ENCODE measurements at places on chromosomes 6 and 20.

- no peak for DNase-seq
These were observed 11.3 kb upstream of the LKAAEAR1 start for GRCh38 chr20:64095455-64095854.

DNA sequence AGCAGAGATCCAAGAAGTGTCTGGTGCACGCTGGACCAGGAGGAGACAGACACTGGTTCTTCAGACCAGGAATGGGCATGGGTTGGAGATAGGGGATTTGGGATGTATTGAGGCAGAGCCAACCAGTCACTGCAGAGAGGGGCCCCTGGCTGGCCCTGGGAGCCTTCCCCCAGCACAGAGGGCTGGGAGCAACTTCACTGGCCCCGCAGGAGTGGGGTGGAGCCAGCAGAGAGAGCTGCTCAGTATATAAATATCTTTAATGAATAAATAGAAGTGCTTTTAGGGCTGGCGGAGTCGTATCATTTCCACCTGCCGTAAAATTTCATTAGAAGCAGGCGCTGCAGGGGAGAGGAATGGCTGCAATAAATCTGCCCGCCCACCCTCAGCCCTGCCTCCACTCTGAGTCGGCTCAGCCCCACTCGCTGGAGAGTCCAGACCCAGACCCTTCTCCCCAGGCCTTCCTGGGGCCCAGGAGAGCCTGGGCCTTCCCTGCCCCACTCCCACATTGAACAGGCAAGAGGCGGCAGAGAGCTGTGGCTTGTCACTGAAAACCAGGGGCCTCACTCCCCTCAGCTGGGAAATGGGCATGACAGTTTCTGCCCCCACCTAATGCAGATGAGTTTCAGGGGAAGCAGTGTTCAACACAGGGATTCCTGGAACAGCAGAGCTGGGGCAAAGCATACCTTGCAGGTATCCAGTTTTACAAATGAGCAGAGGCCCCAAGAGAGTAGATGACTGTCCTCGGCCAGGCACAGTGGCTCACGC lies 23.9 kb upstream of the VSTM2L start:
- DNase-seq, result no peak

DNA sequence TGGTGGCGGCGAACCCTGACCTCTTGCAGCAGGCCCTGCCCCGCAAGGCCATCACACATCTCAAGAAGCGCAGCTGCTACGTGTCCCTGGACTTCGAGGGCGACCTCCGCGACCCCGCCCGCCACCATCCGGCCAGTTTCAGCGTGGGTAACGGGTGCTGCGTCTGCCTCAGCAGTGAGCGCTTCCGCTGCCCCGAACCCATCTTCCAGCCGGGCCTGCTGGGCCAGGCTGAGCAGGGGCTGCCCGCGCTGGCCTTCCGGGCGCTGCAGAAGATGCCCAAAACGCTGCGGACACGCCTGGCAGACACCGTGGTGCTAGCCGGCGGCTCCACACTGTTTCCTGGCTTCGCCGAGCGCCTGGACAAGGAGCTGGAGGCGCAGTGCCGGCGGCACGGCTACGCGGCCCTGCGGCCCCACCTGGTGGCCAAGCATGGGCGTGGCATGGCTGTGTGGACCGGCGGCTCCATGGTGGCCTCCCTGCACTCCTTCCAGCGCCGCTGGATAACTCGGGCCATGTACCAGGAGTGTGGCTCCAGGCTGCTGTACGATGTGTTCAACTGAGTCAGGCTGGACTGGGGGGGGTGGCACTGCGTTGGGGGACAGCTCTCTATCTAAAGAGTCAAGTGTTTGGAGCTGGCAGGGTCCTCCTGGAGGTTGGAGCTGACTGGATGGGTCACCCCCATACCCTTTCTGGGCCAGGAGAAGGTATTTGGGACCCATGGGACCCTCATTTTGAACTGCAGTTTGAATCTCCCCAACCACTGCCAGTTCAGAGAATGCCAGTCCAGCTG lies 1.1 kb downstream of the ACTL10 start:
- peak; percentile 87 for DNase-seq

- no peak for DNase-seq
These were observed 29.0 kb upstream of the TCP11 start for GRCh38 chr6:35170166-35170565.

DNA sequence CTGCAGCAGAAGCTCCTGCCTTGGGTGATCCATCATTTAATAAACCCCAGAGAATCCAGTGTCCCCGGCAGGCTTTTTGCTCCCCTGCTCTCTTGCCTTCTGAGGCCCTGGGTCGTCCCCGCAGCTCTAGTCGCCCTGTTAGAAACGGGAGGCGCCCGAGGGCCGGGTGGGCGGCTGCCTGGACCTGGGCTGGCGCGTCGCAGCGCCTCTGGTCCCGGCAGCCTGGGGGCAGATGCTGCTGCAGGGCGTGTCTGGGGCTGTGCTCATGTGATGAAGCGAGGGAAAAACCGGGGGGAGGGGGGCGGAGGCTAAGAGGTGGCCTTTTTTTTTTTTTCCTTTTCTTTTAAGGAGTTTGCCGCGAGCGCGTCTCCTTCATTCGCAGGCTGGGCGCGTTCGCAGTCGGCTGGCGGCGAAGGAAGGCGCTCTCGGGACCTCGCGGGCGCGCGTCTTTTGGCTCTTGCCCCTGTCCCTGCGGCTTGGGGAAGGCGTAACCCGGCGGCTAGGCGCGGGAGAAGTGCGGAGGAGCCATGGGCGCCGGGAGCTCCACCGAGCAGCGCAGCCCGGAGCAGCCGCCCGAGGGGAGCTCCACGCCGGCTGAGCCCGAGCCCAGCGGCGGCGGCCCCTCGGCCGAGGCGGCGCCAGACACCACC lies 394 bp downstream of the AKAP12 start:
- DNase-seq, result peak; percentile 58

GRCh38 chr20:23003077-23003635 lies 32.0 kb upstream of the SSTR4 start:
- no peak for DNase-seq

- no peak for DNase-seq
These were observed 14.4 kb downstream of the DLL1 start for GRCh38 chr6:170276369-170277057.

DNA sequence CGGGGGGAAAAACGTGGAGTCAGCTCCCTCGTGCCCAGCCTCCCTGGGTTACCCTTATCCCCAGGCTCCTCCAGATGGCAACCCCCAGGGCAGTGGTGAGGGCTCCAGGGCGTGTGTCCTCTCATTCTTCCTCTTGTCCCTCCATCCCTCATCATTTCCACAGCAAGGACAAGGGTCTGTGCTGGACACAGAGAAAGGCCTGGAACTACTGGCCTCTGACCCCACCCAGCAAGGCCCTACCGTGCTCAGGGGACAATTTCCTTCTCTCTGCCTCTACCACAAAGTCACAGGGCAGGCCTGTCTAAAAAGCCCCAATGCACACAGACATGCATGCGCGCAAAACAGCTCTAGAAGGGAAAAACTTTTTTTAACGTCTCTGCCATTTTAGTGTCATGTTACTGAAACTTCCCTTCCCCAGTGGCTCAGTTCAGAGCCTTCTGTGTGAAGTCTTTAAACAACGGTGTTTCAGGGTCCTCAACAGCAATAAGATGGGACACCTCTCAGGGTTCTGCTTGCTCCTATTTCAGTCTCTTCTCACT lies 1.1 kb upstream of the SLC35B2 start:
- no peak for DNase-seq

DNA sequence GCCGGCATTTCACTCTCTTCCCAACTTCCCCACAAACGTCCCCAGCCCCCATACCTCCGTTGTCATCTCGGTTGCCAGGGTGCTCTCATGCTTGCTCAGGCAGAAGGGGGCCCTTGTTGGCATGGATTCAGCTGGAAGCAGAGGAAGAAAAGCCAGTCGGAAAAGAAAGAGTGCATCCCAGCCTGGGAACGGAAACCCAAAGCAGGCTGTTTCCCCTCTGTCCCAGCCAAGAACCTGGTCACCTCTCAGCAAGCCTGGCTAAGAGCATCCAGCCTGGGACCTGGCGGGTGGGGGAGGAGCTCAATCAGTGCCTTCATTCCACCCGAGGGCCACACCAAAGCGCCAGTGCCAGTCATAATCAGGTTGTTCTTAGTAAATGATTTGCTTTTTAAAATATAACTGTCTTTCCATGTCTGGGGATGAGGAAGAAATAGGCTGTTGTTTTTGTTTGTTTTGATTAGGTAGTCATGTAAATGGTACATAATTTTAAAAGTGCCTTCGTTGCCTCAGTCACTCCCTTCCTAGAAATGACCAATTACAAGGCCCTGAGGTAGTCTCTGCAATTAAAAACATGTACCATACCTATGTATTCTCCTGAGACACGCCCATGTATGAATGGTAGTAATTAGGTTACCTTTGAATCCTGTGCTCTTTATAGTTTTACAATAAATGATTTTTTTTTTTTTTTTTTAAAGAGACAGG lies 21.1 kb downstream of the CHMP4B start:
- DNase-seq, result no peak

- DNase-seq, result no peak
These were observed 77.3 kb upstream of the SLC35F1 start for GRCh38 chr6:117829594-117830319.

DNA sequence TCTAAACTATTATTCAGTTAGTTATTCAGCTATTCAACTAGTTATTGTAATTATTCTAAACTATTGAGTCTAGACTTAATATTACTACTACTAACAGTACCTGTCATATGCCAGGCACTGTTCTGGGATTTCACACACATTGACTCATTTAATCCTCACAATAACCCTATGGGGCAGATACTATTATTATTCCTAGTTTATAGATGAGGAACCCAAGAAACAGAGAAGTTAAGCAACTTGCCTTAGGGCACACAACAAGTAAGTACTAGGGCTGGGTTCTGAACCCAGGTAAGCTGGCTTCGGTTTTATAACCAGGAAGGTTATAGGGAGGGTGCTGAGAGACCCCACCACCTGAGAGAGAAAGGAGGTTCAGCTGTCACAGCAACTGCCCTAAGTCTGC lies 7.8 kb downstream of the TEAD3 start:
- DNase-seq, result no peak

- DNase-seq, result no peak
These were observed 107.4 kb upstream of the TAB2 start for GRCh38 chr6:149209871-149210775.

- DNase-seq, result no peak
These were observed 127.0 kb upstream of the STMND1 start for GRCh38 chr6:16974704-16975359.

GRCh38 chr6:147447835-147448611 lies 60.5 kb upstream of the SAMD5 start:
- peak; percentile 1 for DNase-seq

GRCh38 chr20:5557123-5557522 lies 193.1 kb upstream of the SHLD1 start:
- peak; percentile 22 for DNase-seq

DNA sequence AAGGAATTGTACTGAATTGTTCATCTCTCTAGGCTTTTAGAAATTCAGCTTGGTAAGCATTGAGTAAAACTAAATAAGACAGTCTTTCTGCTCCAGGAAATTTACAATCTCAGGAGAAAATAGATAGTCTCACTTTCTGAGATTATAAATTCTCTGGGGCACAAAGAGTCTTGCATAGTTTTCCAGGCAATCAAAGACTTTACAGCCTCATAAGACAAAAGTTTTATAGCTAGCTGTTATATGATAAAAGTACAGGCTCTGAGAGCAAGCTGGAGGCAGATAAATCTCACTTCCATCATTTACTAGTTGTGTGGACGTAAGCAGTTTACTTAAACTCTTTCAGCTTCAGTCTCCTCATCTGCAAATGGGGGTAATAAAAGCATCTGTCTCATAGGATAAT lies 11.4 kb downstream of the FRK start:
- DNase-seq, result no peak

DNA sequence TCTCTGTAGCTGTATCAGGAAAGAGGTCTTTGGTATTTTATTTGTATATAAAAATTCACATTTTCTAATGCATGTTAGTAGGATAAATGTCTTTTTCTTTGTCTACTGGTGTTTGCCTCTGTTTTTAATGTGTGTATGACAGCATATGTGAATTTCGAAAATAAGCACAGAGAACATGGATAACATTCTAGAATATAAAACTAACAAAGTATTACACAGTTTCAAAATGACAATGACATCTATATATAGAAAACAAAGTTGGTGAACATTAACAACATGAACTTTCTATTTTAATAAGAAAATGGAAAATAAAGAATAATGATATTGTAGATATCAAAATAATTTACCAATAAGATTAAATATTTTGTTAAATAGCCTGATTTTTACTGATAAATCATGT lies 608.0 kb downstream of the COL12A1 start:
- no peak for DNase-seq

DNA sequence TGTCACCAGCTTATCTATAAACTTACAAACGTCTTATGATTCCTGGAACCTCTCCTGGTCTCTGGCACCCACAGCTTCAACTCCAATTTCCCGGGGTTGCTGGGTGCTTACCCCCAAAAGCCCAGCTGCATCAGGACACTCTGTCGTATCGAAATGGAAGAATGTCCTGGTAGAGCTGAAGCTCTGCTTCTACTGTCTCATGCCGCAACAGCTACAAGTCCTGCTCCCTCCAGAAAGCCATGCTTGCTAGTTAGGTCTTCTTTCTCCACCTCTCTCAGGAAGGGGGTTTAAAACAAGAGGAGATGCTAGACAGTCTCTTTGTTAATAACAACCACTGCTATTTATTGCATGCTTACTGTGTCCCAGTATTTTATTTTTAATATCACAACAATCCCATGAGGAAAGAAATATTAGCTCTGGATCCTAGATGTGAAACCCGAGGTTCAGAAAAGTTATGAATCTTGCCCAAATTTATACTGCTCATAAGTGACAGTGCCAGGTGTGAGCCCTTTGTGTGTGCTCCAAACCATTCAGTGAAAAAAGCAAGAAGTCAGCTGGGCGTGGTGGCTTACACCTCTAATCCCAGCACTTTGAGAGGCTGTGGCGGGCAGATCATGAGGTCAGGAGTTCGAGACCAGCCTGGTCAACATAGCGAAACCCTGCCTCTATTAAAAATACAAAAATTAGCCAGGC lies 82.3 kb upstream of the GCM1 start:
- DNase-seq, result no peak

GRCh38 chr6:107711412-107712236 lies 112.5 kb downstream of the SCML4 start:
- DNase-seq, result no peak

DNA sequence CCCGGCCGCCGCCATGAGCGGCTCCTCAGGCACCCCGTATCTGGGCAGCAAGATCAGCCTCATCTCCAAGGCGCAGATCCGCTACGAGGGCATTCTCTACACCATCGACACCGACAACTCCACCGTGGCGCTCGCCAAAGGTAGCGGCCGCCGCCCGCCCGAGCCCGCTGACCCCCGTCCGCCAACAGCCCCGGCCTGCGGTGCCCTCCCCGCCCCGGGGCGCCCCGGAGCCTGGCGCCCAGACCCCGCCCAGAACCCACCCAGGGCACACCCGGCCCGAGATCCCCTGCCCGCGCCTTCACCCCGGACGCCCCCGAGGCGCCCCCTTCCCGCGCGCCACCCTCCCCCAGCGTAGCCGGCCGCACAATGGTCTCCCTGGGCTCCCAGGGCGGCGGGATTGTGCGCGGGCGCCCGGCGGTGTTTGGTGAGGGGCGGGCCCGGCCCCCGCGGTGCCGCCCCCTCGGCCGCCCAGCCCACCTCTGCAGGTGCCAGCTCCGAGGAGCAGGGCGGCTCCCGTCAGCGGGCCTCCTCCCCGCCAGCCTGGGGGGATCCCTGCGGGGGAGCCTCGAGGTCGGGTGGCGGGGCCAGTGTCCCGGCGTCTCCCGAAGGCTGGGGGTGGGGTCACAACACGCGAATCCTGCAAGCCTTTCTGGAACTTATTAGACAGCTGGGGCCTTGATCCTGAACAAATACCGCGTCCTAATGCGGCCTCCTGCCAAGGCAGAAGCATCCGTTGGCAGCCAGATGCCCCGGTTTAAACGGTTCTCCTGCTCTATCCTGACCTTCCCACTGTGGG lies 577 bp downstream of the LSM14B start:
- peak; percentile 61 for DNase-seq
